ENCODE measurements at places on chromosomes 4 and X.

- DNase-seq, result no peak
Measured at GRCh38 chrX:13153796-13154195, 109.4 kb upstream of the FAM9C start.

DNA sequence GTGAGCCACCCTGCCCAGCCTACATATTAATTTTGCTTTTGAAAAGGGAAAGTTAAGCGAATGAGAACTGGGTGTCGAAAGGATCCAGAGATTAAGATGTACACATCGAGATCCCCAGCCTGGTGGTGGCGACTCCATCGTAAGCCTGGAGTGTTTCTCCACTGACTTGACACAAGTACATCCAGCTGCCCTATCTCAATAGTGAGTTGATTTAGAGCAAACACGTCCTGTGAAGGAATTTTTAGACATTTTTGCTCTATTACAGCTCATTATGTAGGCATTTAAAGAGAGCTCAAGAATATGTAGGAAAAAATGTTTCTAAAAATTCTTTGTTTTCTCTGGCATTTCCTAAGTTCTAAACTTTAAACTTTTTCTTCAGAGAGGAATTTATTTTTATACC is 11.7 kb upstream of the CLDN34 start:
- no peak for DNase-seq

DNA sequence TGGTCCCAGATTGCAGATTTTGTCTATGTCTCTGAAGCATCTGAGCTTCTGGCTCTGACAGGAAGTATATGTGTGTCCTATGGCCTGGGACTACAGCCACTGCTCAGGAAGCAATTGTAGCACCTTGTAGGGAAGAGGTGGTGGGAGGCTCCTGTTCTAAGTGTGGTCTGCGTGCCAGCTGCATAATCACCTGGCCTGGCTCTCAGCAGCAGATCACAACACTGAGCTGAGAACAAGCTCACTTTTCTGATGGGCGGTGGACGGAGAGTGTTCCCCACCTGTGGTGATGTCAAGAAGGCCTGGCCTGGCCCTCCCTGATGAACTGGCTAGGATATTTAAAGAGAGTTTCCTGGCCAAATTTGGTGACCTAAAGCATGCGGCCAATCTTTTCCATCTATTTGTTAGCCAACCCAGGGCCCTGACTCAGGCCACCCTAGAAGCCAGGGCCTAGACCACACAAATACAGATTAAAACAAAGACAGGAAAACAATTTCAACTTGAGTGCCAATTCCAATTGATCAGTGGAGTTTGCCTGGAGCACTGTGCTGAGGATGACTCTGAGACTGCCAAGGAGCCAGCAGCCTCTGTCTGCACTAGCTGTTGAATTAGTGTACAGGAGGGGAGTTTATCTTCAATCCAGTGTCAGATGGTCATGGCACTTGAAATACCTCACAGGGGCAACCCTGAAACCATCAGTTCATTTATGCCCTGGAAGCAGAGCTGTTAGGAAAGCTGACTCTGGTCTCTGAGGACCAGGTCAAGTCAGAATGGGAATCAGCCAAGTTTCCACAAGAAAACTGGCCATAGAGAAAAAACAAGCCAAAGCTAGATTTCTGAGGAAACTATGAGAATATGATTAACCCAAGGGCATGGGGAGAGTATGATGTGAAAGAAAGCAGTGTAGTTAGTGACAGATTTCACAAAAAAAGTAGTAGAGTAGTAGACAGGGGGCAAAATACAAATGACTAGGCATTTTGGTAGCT is 47.4 kb downstream of the PRDM5 start:
- no peak for DNase-seq

DNA sequence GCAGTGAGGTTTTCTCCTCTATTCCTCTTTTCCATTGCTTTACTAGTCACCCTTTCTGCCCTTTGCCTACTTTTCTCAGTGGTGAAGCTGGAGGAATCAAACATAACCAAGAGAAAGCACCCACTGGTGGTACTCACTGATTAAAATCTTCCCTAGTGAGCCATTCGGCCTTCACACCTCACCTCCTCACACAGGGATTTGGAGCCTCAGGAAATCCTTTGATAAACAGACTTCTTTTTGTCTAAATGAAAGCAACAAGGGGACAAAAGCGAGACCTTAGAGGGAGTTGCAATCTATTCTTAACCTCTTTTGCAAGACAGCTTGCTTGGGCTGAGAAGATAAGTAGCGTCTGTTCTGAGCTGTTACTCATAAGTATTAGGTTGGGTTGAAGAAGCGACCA is 572.6 kb downstream of the ZNF674 start:
- DNase-seq, result no peak

- DNase-seq, result no peak
Measured at GRCh38 chrX:20347481-20347880, 80.8 kb upstream of the RPS6KA3 start.

GRCh38 chr4:161364681-161365080 is 799.1 kb downstream of the FSTL5 start:
- no peak for DNase-seq

- DNase-seq, result no peak
Measured at GRCh38 chr4:1996866-1997611, 11.7 kb downstream of the NELFA start.

DNA sequence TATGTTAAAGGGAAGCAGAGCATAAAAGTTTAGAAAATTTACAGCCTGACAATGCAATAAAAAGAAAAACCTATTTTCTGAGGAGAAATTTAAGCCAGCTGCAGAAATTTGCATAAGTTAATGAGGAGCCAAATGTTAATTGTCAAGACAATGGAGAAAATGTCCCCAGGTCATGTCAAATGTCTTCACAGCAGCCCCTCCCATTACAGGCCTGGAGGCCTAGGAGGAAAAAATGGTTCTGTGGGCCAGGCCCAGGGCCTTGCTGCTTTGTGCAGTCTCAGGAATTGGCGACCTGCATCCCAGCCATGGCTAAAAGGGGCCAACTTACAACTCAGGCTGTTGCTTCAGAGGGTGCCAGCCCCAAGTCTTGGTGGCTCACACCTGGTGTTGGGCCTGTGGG is 275.4 kb upstream of the RPS6KA3 start:
- no peak for DNase-seq

- peak; percentile 76 for DNase-seq
Measured at GRCh38 chr4:183348706-183349659, 26.8 kb upstream of the CLDN24 start.

DNA sequence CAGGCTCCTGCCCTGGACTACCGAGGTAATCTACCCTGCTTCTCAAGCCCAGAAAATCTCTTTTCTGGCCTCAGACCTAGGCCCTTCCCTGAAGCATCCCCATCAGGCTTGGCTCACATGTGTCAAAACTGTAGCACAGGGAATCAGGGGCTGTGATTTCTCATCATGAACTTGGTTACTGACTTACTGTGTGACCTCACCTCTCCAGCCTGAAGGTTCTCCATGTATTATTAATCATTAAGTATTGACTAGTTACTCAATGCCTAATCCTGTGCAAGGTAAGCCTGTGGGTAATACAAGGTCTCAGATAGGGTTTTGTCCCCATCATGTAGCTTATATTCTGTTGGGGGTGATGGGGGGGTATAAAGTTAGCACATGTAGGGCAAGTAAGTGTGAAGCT is 6.8 kb downstream of the SRPX2 start:
- DNase-seq, result no peak

- no peak for DNase-seq
Measured at GRCh38 chr4:183830438-183830985, 74.6 kb upstream of the STOX2 start.

DNA sequence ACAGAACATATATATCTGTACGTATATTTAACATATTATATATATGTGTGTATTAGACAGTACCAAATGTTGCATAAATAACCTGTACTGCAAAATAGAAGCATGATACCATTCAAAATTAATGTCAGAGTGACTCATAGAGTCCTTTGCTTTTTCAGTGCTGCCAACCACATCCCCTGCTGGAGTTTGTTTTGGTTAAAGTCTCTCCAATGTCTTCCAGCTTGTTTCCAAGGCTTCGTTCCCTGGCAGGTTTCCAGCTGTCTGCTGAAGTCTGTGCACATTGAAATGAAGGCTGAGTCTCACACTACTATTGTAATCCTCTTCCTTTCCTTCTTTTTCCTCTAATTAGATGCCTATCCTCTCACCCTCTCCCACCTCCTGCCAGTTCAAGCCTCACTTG is 14.9 kb downstream of the NRK start:
- DNase-seq, result no peak

DNA sequence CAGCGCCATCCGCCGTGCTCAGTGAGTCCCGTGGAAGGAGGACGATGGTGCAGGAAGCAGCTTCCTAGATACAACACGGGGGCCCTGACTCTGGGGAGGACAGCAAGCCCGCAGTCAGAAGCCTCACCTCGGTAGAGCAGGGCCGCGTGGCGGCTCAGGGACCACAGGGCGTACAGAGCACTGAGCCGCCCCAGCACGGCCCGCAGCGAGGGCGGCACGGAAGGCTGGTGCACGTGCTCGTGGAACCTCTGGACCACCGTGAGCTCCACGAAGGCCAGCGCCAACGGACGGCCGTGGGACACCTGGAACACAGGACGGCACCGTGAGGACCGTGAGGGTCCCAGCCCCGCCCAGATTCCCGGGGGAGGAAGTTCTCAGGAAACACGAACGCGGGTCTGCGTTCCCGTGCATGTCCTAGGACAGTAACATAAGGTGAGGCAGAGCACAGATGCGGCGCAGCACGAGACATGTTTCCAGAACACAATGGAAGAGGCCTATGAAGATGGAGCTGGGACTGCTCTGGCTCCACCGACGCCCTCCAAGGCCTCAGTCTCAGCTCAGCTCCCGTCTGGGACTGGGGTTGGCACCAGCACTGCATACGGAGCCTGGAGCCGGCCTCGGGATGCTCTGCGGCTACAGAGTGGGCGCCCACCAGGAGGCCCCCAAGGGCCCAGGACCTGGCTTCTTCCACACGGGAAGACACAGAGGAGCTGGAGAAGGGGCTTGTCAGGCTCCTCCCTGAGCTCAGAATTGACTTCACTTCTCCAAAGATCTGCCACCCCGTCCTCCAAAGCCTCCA is 65.5 kb downstream of the ACOX3 start:
- no peak for DNase-seq

GRCh38 chr4:115234405-115235093 is 121.1 kb upstream of the NDST4 start:
- no peak for DNase-seq

- no peak for DNase-seq
Measured at GRCh38 chrX:84415140-84415539, 87.1 kb downstream of the HDX start.

- DNase-seq, result no peak
Measured at GRCh38 chr4:166680796-166681195, 553.5 kb downstream of the SPOCK3 start.

- no peak for DNase-seq
Measured at GRCh38 chrX:3738509-3738908, 25.1 kb upstream of the PRKX start.

GRCh38 chr4:126123611-126124325 is 809.0 kb downstream of the FAT4 start:
- no peak for DNase-seq

DNA sequence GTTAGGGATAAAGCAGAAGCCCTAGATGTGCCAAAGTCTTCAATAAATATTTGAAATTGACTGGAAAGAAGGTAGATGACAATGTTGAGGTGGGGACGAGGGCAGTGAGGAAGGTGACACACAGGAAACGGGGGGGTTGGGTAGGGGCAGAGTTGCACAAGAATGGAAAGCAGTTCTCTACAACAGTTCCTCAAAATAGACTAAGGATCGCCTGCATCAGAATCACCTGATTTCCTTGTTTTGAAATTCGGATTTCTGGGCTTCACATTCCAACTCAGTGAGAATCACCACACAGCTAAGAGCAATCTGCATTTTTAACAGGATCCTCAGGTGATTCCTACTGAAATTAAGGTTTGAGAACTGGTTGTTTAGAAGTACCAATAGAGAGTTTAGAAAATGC is 70.6 kb downstream of the ARFIP1 start:
- DNase-seq, result no peak
